ENCODE measurements at places on chromosomes 3 and 15.

- no peak for DNase-seq
Observed at GRCh38 chr3:167899093-167899492, 163.6 kb downstream of the SERPINI1 start.

DNA sequence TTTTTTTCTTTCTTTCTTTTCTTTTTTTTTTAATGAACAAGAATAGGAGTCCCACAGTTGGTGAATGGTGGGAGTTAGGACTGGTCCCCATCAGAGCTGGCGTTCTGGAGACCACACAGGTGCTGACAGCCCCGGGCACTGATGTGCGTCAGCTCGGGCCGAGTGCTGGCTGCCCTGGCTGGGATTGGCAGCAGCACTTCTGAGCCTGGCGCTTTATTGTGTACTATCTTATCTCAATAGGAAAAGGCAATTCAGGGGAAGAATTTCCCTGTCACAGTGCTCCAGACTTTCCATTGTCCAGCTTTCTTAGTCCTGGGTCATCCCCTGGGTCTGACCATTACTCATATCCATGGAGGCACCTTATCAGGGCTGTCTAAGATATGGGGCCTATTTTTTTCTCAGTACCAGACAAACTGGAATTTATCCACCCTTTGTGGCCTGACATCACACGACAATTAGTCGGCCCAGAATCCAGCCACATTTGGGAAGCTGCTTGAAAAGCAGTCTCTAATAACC, 54.1 kb downstream of the TMEM44 start:
- DNase-seq = no peak

DNA sequence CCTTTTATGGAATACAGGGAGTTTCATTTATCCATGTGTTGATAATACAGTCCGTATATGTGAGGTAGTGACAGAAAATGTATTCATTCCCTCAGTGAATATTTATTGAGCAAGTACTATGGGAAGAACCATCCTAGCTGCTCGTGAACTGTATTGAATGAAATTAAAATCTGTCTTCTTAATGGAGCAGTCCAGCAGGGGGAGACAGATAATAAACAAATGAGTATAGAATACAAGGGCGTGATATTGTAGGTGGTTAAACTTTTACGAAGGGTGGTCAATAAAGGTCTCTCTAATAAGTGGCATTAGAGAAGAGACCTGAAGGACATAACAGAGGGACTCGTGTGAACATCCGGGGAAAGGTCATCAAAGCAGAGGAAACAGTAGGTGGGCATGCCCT, 62.7 kb upstream of the OSTN start:
- DNase-seq = no peak

DNA sequence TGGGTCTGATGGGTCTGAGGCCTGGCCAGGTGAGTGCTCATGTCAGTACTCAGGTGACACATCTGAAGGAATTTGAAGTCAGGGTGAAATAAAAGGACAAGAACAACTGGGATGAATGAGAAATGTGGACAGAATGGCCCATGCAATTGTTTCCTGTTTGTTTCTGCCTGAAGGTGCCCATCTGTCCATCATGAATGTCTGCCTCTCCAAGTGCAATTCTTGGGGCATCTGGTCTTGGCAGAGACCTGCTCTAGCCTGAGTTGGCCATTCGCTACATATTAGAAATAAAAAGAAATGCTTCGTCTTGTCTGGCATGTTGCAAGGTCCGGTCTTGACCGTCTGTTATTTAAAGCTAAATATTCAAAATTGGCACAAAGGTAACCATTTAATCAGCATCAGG, 142.0 kb upstream of the AGBL1 start:
- DNase-seq = no peak

DNA sequence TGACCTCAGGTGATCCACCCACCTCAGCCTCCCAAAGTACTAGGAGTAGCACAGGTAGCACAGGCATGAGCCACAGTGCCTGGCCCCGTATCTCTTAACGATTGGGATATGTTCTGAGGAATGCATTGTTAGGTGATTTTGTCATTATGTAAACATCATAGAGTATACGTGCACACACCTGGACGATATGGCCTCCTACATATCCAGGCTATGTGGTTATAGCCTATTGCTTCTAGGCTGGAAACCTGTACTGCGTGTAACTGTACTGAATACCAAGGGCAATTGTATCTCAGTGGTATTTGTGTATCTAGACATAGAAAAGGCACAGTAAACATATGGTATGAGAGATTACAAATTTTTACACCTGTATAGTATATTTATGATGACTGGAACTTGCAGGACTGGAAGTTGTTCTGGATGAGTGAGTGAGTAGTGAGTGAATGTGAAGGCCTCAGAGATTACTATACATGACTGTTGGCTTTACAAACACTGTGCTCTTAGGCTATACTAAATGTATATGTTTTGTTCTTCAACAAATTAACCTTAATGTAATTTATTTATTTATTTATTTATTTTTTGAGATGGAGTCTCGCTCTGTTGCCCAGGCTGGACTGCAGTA, 120.7 kb downstream of the MBNL1 start:
- DNase-seq = no peak

DNA sequence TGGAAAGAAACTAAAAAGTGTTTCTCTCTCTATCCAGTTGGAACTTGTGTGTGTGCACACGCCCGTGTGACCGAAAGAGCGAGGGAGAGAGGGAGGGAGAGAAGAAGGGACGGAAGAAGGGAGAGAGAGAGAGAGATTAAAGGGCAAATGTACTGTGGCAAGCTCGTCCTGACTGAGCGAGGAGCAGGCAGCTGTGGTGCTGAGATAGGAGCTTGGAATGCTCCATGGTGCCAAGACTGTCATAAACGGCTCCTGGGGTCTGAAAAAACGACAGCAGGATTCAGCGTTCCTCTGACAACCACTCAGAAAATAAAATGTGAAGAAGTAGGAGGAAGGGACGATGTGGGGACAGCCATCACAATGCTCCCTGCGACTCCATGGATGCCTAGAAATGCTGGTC, 276.0 kb downstream of the SV2B start:
- no peak for DNase-seq

- DNase-seq = no peak
Observed at GRCh38 chr15:39595338-39596221, 14.7 kb downstream of the THBS1 start.

DNA sequence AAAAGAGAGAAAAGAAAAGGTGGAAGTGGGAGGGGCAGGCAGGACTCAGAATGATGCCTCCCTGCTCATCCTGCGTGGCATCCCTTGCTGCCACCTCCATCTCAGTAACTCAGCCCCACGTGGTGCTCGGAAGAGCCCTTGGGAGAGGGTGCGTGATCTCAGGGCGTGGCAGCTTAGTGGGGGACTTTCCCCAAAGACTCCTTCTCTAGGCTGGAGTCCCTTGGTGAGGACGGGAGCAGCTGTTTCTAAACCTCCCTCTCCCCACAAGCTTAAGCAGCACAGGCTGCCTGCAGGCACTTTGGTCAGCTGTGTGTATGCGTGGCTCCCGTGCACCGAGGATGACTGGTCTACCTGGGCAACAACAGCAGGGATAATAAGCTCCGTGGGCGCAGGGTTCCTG, 7.4 kb upstream of the ANPEP start:
- no peak for DNase-seq

GRCh38 chr15:51798281-51798680, 31.2 kb upstream of the TMOD3 start:
- DNase-seq = no peak

GRCh38 chr3:114456742-114457141, 162.9 kb downstream of the TIGIT start:
- no peak for DNase-seq

GRCh38 chr15:89398896-89399237, 64.2 kb upstream of the POLG start:
- DNase-seq = no peak

DNA sequence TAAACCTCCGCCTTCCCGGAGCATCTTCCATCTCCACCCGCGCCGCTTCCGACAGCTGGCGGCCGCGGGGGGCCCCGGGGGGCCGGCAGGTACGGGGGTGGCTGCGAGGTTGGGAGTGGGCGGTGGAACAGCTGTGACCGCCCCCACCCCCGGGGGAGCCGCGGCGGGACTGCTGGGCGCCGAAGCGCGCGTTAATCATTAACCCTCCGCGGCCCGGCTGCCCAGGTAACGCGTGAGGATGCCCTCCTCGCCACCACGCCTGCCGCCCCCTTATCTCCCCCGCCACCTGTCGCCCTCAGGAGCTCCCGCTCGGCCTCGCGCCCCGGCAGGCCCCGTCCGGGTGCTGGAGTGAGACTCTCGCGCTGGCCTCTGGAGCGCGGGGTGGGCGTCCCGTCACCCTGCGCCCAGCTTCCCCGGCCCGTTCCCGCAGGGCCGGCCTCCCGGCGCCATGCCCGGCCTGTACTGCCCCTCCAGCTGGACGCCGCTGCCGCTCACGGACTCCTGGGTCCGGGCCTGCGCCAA, 757 bp downstream of the VWA5B2 start:
- DNase-seq = no peak

- DNase-seq = no peak
Observed at GRCh38 chr3:128975276-128975675, 18.6 kb downstream of the CFAP92 start.

DNA sequence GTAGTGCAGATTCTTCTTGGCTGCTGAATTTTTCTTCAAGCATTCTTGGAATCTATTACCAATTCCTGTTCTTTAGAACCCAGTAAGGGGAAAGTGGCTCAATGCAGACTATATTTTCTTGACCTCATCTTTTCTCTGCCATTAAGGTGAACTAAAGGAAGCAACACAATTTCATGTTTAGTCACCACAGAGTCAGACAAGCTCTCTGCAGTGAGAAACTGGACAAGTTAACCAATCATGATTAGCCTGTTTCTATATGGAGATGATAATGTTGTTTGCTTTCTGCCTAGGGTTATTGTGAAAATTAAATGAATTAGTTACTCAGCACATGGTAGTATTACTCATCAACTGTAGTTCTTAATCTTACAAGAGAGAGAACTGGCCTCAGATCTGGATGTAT, 1075.1 kb downstream of the AGBL1 start:
- DNase-seq = no peak

DNA sequence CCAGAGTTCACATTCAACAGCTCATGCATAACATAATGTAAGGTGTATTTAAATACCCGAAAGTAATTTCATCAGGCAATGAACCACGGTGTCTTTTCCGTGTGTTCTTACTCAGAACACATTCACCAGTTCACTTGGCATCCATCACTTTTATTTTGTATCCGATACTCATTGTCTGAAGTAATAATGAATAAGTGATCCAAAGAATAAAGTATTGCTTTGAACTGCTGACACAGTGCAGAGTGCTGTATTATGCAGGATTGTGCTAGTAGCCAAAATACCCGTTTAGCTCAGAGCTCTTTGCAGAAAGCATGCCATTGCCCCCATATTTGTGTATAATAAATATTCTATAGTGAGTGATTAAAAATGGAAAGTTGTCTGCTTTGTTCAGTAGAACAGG, 460.9 kb upstream of the KCNMB2 start:
- DNase-seq = no peak

GRCh38 chr3:49626101-49626581, 48.0 kb upstream of the APEH start:
- no peak for DNase-seq

- DNase-seq = no peak
Observed at GRCh38 chr15:95162967-95163531, 931.7 kb downstream of the MCTP2 start.

DNA sequence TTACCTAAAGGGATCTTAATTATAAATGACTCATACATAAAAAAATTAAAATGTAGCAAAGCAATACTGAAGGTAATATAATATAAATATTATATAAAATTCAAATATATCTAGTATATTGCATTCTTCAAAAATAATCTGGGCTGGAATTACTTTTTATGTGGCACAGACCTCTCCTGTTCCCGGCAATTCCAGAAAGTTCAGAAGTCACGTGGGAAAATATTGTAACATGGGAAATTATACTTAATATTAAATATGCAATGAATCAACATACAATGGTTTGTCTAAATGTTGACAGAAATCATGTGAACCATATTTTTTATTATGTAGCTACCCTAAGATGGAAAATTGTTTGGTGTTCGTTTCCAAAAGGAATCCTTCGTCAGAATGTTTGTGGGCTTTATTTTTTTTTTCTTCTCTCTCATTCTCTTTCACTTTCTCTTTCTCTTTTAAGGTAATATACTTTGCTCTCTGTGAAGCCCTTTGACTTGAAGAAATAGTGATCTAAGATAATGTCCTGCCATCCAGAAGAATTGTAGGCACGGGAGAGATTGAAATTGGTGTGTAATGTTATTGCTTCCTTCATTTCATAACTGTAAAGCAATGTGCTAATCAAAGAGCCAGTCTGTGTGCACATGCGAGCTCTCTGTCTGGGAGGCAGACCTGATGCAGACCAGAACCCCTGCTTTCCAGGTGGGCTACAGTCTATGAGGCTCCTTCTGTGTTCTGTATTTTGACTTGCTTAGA, 559.4 kb downstream of the NR2F2 start:
- DNase-seq = no peak

DNA sequence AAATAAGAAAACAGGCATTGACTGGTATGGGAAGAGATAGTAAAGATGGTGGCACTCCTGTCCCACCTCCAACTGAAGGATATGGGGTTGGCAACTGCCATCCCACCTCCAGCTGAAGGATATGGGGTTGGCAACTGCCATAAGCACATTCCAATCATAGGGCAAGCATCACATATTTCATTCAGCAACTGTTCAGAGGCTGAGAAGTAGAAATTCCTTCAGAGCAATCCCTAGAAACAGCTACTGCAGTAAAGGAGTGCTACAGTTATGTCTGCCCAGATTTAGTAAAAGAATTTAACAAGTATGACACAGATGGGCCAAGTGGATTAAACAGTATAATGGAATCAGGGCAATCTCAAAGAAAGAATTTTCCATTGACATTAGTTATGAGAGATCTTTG, 156.8 kb downstream of the IMPG2 start:
- DNase-seq = no peak

GRCh38 chr3:95333826-95334225, 1271.0 kb downstream of the NSUN3 start:
- DNase-seq = no peak

- DNase-seq = no peak
Observed at GRCh38 chr3:15809313-15809712, 11.5 kb upstream of the ANKRD28 start.

- DNase-seq = no peak
Observed at GRCh38 chr15:27965546-27965945, 133.6 kb downstream of the OCA2 start.

GRCh38 chr3:165211721-165212120, 15.5 kb upstream of the SLITRK3 start:
- DNase-seq = no peak

DNA sequence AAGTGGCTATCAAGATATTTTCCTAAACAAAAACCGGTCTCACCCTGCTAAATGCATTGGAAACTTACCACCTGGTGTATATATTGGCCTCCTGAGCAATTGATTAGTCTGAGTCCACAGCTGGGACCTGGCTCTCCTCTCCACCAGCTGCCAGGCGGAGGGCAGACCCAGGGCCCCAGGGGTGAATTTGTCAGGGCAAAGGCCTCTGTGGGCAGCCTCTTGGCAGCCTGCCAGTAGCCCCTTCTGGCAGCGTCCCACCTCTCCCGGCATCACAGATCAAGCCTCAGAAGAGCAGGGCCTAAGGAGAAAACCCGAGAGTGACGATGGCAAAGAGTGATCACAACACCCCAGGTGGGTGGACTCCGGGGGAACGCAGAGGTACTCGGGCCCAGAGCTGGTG, 43.0 kb upstream of the IDH2 start:
- no peak for DNase-seq

- DNase-seq = no peak
Observed at GRCh38 chr3:13110678-13111116, 37.5 kb upstream of the IQSEC1 start.

- peak; percentile 63 for DNase-seq
Observed at GRCh38 chr3:50189274-50189673, 2.1 kb upstream of the GNAT1 start.
